ENCODE measurements at places on chromosomes 16 and 17.

- DNase-seq, result no peak
Measured at GRCh38 chr17:73414171-73414955, 102.6 kb upstream of the CDC42EP4 start.

DNA sequence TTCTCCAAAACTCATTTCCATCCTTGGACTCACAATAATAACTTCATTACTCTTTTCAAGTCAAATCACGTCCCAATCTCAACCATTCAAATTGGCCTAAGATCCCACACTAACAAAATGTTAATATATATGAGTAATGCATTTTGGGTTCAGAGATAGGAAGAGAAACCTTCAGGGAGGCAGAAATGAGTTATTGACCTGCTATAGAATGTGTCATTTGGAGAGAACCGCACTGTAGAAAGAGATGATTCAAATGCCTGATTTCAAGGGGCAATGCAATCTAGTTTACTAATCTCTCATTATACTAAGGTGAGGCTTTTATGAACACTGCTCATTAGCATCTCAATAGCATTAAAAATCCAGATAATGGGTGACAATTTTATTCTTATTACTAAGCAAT, 1595.0 kb upstream of the GOT2 start:
- DNase-seq, result no peak

- DNase-seq, result no peak
Measured at GRCh38 chr16:19991614-19992013, 82.1 kb downstream of the GPR139 start.

DNA sequence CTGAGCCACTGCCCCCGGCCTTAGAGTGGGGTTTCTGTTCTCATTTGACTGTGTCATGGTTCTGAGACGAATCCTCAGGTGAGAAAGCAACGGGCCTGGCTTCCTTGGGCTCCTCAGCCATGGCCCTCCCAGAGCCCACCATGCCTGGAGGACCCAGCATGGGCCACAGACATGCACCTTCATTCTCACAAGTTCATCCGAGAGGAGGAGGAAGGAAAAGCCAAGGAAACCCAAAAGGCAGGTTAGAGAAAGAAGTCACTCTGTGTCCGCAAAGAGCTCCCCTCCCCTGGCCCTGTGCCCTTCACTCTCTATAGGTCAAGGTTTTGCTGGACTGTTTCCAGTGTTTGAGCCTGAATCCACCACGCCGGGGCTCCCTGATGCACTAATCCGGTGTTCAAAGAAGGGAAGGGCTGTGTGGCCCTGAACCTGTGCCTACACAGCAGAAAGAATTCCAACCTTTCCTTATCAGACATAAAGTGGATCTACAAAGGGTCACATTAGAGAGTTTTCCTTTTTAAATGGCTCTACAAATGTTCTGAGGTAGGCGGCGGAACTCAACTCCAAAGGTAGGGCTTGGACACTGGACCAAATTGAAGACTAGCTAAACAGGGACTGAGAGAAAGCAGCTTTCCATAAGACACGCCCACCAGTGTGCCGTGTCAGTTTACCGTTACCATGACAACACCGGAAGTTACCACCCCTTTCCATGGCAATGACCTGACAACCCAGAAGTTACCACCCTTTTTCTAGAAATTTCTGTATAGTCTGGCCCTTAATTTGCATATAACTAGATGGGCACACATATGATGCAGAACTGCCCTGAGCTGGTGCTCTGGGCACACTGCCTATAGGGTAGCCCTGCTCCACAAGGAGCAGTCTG, 15.9 kb upstream of the PECAM1 start:
- DNase-seq, result no peak

DNA sequence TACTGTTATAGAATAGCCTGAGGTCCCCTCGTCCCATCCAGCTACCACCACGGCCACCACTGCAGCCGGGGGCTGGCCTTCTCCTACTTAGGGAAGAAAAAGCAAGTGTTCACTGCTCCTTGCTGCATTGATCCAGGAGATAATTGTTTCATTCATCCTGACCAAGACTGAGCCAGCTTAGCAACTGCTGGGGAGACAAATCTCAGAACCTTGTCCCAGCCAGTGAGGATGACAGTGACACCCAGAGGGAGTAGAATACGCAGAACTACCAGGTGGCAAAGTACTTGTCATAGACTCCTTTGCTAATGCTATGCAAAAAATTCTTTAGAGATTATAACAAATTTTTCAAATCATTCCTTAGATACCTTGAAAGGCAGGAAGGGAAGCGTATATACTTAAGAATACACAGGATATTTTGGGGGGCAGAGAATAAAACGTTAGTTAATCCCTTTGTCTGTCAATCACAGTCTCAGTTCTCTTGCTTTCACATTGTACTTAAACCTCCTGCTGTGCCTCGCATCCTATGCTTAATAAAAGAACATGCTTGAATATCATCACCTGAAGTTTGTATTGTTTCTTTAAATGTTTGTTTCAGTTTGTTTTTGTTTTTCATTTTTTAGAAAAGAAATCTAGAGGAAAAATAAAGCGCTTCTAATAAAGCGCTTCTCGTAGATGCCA, 388.3 kb downstream of the MAF start:
- no peak for DNase-seq

GRCh38 chr17:12812877-12813276, 23.6 kb downstream of the ARHGAP44 start:
- DNase-seq, result no peak

DNA sequence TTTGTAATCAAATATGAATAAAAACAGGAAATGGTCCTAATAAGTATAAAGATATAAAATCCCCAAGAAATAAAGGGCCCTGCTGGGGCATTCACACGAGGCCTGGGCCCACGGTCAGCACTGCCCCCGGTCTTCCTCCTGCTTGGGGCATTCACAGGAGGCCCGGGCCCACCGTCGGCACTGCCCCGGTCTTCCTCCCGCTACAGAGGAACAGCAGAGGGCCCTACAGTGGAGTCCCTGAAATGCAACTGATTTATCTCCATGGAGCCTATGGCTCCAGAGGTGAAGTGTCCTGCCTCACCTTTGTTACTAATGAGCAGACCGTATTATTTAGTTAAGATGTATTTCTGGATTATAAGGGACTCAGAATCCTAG, 46.5 kb downstream of the MAP1LC3B start:
- no peak for DNase-seq

- no peak for DNase-seq
Measured at GRCh38 chr17:54870671-54871175, 29.9 kb upstream of the TOM1L1 start.

- DNase-seq, result no peak
Measured at GRCh38 chr17:75688209-75688825, 21.2 kb downstream of the SAP30BP start.

GRCh38 chr17:13429201-13429600, 172.5 kb downstream of the HS3ST3A1 start:
- no peak for DNase-seq

GRCh38 chr17:50421308-50422051, 4.5 kb upstream of the ACSF2 start:
- DNase-seq, result no peak

DNA sequence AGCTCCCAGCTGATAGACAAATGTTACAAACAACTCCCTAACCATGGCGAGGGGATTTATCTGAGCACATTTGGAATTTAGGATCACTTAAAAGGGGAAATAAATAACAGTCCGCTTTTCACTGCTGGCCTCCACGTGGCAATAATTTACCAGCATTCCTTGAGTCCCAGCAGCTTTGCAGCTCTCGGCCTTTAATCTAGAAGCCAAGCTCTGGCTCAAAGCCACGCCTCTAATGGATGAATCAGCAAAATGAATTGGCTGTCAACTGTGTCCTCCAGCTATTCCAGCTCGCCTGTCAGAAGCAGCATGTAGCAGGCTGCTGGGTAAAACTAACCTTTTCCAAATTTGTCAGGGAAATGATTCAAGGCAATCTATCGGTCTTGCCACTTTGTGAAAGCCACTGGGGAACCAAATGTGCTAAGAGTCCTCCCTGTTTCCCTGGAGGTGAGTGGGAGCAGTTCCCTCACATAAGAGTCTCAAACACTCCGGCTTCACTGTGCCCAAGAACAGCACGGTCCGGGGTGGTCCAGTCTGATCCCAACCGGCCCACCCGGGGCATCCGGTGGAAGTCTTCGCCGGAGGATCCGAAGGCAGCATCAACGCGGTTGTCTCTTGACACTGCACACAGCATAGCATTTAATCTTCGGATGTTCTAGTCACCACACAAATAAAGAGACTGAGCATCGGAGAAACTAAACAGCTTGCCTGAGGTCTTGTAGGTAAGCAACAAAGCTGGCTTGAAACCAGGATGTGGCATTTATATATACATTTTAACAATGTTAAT, 143.3 kb downstream of the PARN start:
- no peak for DNase-seq

- DNase-seq, result no peak
Measured at GRCh38 chr16:80751167-80751566, 53.2 kb downstream of the CDYL2 start.

DNA sequence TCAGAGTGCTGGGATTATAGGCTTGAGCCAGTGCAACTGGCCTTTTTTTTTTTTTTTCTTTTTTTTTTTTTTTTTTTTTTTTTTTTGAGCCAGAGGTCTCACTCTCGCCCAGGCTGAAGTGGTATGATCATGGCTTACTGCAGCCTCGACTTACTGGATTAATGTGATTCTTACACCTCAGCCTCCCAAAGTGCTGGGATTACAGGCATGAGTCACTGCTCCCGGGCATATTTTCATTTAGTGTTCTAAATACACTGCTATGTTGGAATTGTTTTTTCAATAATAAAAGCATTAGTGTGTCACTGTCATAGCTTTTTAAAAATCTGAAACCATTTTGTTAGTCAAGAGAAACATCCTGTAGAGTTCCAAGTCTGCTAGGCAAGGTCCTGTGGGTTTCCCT, 40.3 kb downstream of the NDE1 start:
- DNase-seq, result no peak

DNA sequence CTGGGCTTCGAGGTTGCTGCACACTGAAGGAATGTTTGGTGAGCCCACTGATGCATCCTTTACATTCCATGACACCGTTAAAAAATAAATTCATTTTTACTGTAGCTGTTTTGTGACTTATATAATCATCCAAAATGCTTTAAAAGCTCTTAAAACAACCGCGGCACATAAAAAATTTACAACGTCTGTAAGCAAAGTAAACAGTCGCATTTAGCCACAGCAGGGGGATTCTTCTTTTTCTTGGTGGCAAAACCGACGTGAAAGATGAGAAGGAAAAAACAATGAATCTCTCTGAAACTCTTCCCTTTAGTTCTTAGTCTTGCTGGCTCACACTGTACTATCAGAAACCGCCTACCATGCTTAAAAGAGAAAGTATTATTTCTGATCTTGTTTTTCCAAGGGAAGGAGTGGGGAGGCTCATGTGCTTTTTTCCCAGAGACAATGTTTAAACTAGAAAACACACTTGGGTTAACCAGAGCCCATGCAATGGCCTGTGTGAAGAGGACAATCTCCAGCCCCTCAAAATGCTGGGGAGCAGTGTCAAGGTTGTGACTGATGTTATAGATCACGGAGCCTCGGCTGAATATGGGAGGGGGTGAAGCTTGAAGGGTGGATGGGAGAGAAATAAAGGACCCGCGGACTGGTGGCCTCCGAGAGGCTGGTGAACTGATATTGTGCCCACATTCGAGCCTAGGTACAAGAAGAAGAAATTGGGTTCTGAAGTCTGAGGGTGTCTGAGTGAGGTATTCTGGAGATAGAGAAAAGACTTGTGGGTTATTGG, 91.1 kb downstream of the IRF8 start:
- DNase-seq, result no peak

- no peak for DNase-seq
Measured at GRCh38 chr16:9139965-9140364, 48.5 kb downstream of the HAPSTR1 start.

GRCh38 chr17:69577098-69577497, 162.6 kb downstream of the MAP2K6 start:
- DNase-seq, result no peak

DNA sequence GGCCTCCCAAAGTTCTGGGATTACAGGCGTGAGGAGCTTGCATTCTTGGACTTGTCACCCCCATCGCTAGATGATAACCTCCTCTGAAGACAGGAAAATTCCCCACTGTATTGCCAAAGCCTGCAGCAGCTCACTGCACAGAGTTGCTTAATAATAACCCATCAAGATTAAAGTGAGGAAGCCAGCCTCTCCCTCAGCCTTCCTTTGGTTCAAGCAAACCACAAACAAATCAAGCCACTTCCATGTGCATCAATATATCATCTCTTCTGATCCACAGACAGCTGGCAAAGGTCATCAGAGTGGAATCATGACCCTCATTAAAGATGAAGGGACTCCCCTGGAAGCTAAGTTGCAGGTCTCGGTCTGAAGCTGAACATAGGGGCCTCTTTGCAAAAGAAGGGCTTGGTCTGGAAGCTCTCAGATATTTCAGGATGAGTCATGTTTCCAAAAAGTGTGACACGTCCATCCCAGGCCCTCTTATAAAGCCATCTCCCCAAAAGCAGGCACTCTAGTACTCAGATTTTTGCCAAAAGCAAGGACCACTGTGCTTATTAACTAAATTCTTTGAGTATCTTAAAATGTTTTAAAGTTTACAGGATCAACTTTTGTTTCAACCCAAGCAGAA, 4.8 kb downstream of the EMP2 start:
- DNase-seq, result no peak

Data from stimulated activated CD8-positive, alpha-beta memory T cell treated with anti-CD3 and anti-CD28 coated beads, Interleukin-7, amount 100 ng/mL, for 1 hour (primary cell).